ENCODE measurements at places on chromosomes 6 and 20. TPM values are rescaled to one million over a fixed set of nuclear protein-coding genes. Genes with fewer than 3 reads are reported as not detected.

Gene GNMT
- not detected for total RNA-seq

Gene CST7
- total RNA-seq: not detected

Gene OPRM1
- not detected for total RNA-seq

Gene BPIFB2
- not detected for total RNA-seq

Gene HTR1E
- not detected for total RNA-seq

Gene SLC22A3
- 4.2 TPM for total RNA-seq

Gene SUMO4
- total RNA-seq: not detected

Gene IL20RA
- total RNA-seq: 0.22 TPM

Gene FUT9
- 0.58 TPM for total RNA-seq
